Mucosa of gallbladder (tissue), 1 donor: ENCODE measurements at places on chromosomes 3 and 15. TPM values are rescaled to one million over a fixed set of nuclear protein-coding genes. Genes with fewer than 3 reads are reported as not detected.
A peak's percentile ranks its signal among the peaks of the same experiment; 100 is the strongest.

GRCh38 chr3:28901018-28901417, 379.9 kb upstream of the RBMS3 start:
- DNase-seq: peak; percentile 15

GRCh38 chr3:185397676-185398075, 34.7 kb downstream of the MAP3K13 start:
- no peak for DNase-seq

GRCh38 chr3:52393131-52393807, 51.6 kb downstream of the SEMA3G start:
- DNase-seq: no peak

DNA sequence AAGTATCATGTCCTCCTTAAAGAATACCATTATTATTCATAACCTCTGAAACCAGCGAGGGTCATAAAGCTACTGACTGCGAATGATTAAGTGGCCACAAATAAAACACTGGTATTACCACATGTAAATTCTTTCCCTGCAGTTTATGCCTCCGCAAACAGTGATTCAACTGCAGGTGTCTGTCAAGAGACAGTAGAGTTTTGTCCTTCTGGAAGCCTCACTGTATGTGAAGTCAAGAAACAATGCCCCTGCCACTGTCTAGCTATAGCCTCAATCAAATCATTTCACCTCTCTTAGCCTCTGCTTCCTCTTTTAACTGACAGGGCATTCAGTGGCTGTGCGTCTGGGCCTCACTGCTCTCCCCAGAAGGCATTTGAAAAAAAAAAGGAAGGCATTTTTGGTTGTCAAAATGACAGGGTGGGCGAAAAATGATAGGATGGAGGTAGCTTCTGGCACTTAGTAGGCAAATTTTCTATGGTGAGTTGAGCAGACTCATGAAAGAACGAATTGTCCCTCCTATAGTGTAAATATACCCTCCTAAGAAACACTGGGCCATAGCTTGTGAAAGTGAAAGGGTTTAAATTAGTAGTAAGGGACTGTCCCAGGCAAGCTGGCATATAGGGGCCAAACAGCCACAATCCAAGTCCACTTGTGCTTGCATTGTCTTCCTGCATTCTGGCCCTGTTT, 66.7 kb downstream of the FILIP1L start:
- DNase-seq: no peak

DNA sequence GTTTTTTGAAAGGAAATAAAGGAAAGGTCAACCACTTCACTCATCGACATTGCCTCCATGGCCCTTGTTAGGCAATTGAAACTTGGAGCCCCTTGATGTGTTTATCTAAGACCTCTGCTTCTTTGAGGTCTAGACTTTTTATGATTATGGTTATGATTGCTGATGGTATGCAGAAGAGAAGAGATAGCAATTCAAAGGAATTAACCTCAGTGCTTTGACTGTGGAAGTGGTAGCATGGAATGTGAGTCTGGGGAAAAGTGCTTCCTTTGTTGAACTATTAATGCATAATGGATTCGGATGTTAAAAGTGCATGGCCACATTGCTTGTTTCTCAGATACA, 46.1 kb downstream of the FNDC3B start:
- DNase-seq: no peak

DNA sequence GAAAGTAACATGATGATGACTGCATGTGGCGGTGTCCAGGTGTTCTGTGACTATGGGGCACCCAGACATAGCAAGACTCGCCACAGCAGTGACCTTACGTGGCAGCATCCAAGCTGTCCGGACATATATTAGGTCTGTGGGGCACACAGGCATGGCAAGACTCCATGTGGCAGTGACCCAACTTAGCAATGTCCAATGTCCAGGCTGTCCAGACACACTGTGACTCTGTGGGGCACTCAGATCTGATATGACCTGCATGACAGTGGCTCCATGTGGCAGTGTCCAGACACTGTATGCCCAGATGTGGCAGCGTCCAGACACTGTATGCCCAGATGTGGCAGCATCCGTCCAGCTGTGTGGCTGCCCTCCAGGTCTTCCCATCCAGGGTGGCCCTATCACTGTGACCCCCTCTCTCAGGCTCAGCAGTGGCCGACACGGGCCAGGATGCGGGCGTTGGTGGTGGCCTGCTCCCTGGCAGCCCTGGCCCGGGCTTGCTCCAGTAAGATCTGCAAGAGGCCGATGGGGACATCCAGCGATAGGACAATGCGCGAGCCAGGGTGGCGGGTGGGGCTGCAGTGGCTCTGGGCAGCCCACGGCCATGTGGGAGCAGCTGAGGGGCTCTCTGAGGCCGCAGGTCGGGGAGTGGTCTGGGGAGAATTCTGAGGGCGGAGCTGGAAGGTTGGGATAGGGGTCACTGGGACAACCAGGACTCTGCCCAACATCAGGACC, 1.1 kb downstream of the UCN2 start:
- DNase-seq: no peak

GRCh38 chr15:94555841-94556519, 324.6 kb downstream of the MCTP2 start:
- no peak for DNase-seq

DNA sequence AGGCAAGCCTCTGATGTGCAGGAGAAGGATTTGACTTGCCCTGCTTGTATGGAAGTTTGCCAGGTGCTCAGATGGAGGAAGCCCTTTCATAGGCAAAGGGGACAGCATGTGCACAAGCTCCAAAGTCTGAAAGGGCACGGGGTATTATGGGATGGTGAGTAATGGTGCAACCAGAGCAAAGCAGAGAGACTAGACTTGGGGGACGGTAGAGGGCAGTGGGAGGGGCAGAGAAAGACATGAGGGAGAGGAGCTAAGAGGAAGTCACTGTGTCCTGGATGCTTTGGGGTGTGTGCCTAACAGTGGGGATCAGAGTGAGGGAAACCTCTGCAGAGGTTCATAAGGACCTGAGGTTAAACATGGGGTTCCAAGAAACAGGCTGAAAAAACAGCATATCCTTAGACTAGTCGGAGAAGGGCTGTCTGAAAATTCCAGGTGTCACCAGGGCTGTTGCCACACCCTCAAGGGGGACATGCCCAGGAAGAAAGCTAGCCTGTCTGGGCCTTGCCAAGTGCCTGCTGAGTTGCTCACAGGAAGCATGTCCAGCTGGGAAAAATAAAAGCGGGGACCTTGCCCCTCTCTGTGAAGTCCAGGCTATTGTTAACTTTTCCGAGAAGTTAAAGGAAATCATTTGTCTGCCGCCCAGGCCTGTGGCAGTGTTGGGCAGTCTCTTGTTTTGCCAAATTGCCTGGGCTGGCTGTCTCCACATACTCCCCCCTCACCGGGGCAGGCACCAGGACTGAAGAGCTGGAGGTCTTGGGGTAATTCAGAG, 47.1 kb downstream of the HRH1 start:
- no peak for DNase-seq

DNA sequence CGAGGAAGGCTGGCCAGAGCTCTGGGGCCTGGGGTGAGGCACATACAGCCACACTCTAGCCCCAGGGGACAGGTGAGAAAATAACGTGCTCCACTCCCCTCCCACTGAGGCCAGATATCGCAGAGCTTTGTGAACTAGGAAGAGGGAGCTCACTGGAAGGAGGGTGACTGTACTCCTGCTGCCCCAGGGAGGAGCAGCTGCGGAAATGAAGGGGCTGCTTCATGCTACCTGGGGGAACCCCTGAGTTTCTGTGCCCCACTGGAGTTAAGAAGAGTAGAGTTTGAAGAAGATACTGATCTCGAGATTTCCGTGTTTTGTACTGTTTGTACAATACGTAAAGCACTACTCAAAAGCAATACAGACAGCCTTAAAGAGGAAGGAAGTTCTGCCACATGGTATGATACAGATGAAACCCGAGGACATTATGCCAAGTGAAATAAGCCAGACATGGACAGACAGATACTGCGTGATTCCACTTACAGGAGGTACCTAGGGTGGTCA, 44.6 kb downstream of the CMTM6 start:
- no peak for DNase-seq

GRCh38 chr3:188331166-188331565, 177.2 kb downstream of the LPP start:
- no peak for DNase-seq

DNA sequence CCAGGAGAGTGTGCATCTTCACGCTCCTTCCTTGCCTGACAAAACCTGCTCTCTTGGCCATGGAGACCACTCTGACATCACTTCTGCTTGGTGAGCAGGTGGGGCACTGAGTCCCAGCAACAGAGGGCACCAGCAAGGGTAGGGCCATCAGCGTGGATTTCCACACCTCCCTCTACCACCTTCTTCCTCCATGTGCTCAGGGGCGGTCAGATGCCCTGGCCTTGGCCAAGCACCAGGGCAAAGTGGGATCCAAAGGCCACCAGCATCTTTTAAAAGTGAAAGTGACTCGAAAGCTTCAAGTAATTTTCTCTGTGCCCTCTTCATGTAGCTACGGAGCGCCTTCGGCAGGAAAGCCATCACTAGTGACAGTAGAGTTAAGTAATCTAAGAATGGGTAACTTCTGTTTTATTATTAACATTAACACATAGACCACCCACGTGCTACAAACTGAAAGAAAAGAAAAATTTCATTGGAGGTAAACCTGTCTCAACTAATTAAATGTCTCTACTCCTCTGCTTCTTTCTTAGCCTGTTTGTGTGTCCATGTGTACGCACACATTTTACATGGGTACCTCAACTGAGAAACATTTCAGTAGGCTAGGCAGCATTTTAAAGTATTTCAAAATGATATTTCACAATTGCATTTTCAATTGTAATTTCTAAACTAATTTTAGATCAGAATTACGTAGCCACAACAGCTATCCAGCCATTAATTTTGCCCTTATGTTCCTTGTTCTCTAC, 57.9 kb downstream of the CHSY1 start:
- DNase-seq: no peak

DNA sequence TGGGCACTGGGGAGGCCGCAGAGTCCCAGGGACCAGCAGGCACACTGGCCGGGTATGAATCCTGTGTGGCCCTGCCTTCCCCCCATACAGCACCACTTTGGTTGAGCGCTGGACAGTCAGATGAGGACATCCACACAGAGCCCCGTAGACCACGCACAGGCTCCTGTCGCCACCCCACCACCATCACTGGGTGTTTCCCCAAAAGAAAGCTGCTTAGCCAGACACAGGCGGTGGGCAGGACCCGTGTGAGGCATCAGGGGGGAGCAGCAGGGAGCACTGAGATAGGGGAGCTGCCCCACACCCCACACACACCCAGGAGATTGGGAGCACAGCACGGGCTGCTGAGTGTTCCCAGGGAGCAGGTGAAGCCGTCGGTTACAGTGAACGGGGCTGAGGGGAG, 42.4 kb upstream of the SLC41A3 start:
- no peak for DNase-seq

GRCh38 chr3:186320862-186321568, 41.0 kb downstream of the DGKG start:
- no peak for DNase-seq

GRCh38 chr3:46923559-46924350, 46.2 kb downstream of the PTH1R start:
- no peak for DNase-seq

DNA sequence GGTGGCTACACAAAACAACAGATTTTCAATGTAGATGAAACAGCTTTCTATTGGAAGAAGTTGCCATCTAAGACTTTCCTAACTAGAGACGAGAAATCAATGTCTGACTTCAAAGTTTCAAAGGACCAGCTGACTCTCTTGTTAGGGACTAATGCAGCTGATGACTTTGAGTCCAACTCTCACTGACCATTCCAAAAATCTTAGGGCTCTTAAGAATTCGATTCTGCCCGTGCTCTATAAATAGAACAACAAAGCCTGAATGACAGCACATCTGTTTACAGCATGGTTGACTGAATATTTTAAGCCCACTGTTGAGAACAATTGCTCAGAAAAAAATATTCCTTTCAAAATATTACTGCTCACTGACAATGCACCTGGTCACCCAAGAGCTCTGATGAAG, 202.4 kb upstream of the PRICKLE2 start:
- DNase-seq: no peak

GRCh38 chr15:31486506-31486905, 159.9 kb downstream of the KLF13 start:
- no peak for DNase-seq

DNA sequence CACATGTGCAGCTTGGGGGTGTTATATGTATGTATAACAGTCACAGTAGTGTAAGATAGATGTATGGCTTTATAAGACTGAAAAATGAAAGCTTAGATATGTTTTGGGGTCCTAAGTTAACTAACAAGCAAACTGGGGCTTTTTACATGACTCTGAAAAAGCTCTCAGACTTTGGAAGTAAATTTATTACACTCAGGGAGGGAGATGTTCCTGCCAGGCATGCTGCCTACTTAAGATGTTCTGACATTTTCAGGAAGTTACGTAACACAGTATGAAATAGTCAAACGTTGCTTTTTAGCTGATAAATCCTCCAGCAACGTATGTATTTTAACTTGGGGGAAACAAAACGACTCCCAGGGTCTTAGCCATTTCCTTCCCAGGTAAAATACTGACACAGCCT, 1.7 kb upstream of the IFT57 start:
- no peak for DNase-seq

DNA sequence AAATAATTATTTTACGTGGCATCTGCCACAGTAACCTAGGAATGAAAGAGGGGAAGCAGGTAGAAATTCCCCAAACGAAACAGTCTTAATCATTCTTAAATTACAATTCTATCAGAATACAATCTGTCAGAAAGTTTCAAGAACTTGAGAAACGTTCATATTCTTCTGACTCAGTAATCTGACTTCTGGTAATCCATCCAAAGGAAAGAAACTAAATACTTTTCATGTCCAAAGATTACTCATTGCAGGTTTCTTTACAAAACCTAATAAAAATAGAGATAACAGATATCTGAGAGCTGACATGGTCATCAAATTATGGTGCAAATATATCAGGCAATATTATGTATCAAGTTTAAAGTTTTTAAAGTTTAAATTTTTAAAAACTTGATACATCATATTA, 109.4 kb downstream of the DLG1 start:
- DNase-seq: no peak

- no peak for DNase-seq
These were observed 106.6 kb upstream of the SLC6A6 start for GRCh38 chr3:14295801-14296200.

- DNase-seq: peak; percentile 96
These were observed 57.5 kb upstream of the LMCD1 start for GRCh38 chr3:8443829-8444791.

- DNase-seq: no peak
These were observed 10.5 kb upstream of the ANO10 start for GRCh38 chr3:43632269-43632733.

- DNase-seq: no peak
These were observed 316.6 kb upstream of the TGFBR2 start for GRCh38 chr3:30289766-30290165.

- peak; percentile 88 for DNase-seq
These were observed 41.5 kb downstream of the CP start for GRCh38 chr3:149180057-149180573.

Gene GOLGA8R
- 5.8 TPM for total RNA-seq

Gene ABHD5
- total RNA-seq: 19.7 TPM

Gene CCR3
- not detected for total RNA-seq

Gene CLEC3B
- 42.9 TPM for total RNA-seq

Gene TP63
- 0.06 TPM for total RNA-seq

Gene SPRED1
- 37.8 TPM for total RNA-seq

Gene RBP2
- 12.2 TPM for total RNA-seq

Gene SAMMSON
- total RNA-seq: not detected
